Tracheal epithelial cell (primary cell): ENCODE measurements at places on chromosomes 16 and 17. TPM values are rescaled to one million over a fixed set of nuclear protein-coding genes. Genes with fewer than 3 reads are reported as not detected.

The MVP gene
- 104 and 244 TPM in 2 replicates for total RNA-seq

The NAGS gene
- 31.1 and 33.7 TPM in 2 replicates for total RNA-seq

The BCL6B gene
- total RNA-seq, result under 0.01 TPM in 2 replicates

The TBC1D26 gene
- not detected in 2 replicates for total RNA-seq

The KRT34 gene
- total RNA-seq, result 0.43 and 7.0 TPM in 2 replicates

The CCL15 gene
- total RNA-seq, result not detected in 2 replicates

The CANT1 gene
- 59.3 and 92.3 TPM in 2 replicates for total RNA-seq

The C16orf92 gene
- total RNA-seq, result not detected in 2 replicates

The GHDC gene
- 11.3 and 12.8 TPM in 2 replicates for total RNA-seq

The KRTAP9-2 gene
- not detected in 2 replicates for total RNA-seq

The MFAP4 gene
- total RNA-seq, result not detected in 2 replicates

The PDE6G gene
- 0.72 TPM in 1 of 2 replicates, not detected in the other for total RNA-seq
